Hematopoietic multipotent progenitor cell treated with erythropoietin and hydrocortisone succinate and interleukin-3 and kit ligand, for 6 days (in vitro differentiated cells): ENCODE measurements at places on chromosomes 12 and 14.

- DNase-seq: no peak
Observed at GRCh38 chr14:34970665-34971064, 12.1 kb upstream of the SRP54 start.

GRCh38 chr12:132848521-132848920, 19.9 kb upstream of the GOLGA3 start:
- no peak for DNase-seq

DNA sequence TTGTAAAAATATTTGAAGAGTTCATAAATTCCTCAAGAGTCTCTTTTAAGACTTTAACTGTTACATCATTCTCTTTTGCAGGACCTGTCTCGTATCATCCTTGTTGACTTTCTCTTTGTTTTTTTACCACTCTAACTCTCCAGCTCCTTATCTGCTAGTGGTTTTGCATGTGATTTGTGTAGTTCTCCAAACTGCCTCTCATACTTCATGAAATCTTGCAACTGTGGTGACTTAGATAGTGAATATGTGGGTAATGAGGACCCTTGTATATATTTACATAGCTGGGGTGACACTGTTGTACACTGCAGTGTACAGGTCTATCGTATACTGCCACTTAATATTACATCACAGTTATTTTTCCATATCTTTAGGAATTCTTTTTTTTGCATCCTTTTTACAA, 40.2 kb upstream of the EMP1 start:
- peak; percentile 61 for DNase-seq

- no peak for DNase-seq
Observed at GRCh38 chr14:41521891-41522290, 84.8 kb upstream of the LRFN5 start.

GRCh38 chr12:5244513-5244972, 187.4 kb upstream of the NTF3 start:
- peak; percentile 62 for DNase-seq

- DNase-seq: no peak
Observed at GRCh38 chr12:5371631-5372030, 60.3 kb upstream of the NTF3 start.

DNA sequence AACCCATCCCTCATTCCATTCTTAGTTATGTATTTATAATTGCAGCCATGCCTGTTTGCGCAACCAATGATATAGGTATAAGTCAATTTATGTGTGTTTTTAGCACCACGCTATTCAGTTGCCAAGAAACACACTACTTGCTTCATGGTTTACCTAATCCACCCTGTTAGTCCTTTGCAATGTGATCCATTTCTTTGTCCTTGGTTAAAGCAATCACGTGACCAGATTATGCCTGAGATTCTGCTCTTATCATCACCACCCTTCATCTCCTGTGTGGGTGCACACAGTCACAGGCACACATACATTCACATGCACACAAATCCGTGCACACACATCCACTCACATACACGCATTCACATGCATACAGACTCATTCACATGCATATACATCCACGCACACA, 52.3 kb upstream of the KCNA5 start:
- DNase-seq: no peak

DNA sequence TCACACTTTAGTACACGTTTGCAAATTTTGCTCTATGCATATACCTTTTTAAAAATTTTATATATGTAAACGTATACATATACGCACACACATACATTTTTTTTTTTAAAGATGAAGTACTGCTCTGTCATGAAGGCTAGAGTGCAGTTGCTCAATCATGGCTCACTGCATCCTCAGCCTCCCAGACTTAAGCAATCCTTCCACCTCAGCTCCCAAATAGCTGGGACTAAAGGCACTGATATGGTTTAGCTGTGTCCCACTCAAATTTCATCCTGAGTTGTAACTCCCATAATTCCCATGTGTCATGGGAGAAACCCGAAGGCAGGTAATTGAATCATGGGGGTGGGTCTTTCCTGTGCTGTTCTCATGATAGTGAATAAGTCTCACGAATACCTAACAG, 220.8 kb upstream of the CAND1 start:
- no peak for DNase-seq

DNA sequence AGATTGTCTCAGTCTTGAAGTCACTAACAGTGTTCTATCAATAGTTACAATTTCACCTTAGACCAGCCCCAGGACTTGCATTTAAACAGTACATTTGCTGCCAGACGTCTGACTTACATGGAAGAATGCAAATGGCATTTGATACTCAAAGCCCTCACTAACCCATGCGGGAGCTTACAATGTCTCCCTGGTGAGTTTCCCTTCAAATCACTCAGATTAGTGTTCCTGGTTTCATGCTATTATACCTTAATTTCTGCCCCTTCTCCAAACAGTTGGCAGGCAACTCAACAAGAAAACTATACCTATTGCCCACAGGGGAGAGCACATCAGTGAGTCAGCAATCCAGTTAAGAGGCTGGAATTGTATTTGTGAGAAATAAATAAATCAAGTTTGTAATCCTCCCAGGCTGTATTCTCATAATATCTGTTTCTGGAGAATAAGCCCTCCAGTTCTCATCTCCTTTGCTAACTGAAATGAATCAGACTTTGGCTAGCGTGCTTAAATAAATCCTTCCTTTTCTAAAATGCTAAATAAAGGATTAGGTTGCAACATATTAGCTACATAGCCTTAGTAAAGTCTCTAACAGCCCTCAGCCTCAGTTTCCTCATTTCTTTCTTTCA, 23.7 kb downstream of the GSTZ1 start:
- no peak for DNase-seq

DNA sequence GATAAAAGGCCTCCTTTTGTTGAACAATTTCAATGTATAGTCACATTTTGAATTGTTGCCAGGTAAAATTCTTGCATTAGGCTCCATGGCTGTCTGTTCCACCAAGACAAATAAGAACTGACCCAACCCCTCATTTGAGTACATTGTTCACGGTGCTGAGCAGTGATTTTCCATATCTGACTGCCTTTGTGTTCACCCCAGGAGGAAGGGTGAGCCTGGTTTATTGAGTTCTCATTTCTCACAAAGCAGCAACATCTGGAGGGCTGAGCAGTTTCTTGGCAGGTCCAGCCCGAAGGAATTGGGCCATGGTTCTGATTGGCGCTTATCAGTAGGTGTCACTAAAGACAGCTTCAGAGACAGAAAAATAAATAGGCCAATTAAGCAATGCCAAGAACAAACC, 149.1 kb downstream of the BMP4 start:
- no peak for DNase-seq

- no peak for DNase-seq
Observed at GRCh38 chr12:68264857-68265256, 11.5 kb upstream of the IL22 start.

DNA sequence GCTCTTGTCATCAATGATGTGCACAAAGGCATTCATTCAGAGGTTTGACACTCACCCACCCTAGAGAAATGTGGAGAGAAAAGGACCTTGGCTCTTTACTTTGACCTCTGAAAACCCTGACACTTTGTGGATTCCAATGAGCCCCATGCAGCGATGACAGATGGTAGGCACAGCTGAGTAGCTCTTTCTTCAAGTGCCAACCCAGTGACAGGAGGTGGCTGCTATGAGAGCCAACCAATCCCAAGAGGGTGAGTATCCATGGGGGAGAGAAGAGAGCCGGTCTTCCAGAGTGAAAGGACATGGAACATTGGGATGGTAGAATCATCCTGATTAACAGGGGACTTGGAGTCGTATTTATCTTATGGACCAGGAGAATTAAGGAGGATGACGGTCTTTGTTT, 17.8 kb downstream of the SLC8A3 start:
- no peak for DNase-seq

- no peak for DNase-seq
Observed at GRCh38 chr12:131038961-131039950, 85.5 kb downstream of the ADGRD1 start.

GRCh38 chr12:4412465-4412864, 33.0 kb upstream of the FGF23 start:
- DNase-seq: no peak

- DNase-seq: no peak
Observed at GRCh38 chr12:22900401-22900800, 275.4 kb downstream of the ETNK1 start.

- no peak for DNase-seq
Observed at GRCh38 chr12:109173443-109174240, 57.3 kb downstream of the ACACB start.

- no peak for DNase-seq
Observed at GRCh38 chr12:65518771-65519170, 240.3 kb downstream of the MSRB3 start.

GRCh38 chr12:106098691-106099200, 40.0 kb downstream of the NUAK1 start:
- DNase-seq: no peak

DNA sequence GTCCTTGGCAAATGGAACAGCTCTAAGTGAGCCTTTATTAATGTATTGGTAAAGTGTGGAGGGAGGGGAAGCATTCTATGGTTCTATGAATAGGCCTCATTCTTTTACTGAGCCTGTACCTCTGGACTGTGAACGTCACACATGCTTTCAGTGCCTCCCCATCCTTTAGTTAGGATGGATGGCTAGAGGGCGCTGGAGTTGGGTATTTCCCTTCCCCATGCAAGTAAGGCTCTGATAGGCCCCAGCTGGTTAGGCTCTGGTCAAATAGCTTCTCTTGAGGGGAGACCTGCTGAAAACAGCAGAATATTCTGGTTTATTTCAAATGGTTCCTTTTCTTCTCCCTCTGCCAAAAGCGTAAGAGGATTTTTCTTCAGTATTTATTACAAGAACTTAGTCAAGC, 860.9 kb upstream of the MDGA2 start:
- DNase-seq: no peak

DNA sequence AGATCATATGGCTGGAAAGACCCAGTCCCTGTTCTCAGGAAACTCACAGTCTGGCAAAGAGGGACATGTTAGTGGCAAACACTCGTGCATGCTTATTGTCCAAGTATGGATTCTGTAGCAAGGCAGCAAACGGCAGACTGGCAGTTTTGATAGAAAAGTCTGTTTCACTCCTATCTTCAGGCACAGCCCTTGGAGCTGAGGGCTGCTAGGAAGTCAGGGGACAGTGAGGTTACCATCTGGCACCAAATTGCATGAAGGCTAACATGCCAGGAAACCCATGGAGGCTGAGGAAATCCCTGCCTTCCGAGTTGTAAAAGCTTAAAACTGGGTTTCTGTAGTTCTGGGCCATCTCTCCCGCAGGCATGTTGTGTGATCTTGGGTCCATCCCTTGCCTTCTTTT, 32.9 kb downstream of the CALM1 start:
- DNase-seq: no peak

GRCh38 chr12:63869656-63870055, 25.2 kb downstream of the SRGAP1 start:
- no peak for DNase-seq

- peak; percentile 33 for DNase-seq
Observed at GRCh38 chr12:45833401-45833800, 103.9 kb downstream of the ARID2 start.

- no peak for DNase-seq
Observed at GRCh38 chr14:51041883-51042282, 53.0 kb downstream of the TRIM9 start.

DNA sequence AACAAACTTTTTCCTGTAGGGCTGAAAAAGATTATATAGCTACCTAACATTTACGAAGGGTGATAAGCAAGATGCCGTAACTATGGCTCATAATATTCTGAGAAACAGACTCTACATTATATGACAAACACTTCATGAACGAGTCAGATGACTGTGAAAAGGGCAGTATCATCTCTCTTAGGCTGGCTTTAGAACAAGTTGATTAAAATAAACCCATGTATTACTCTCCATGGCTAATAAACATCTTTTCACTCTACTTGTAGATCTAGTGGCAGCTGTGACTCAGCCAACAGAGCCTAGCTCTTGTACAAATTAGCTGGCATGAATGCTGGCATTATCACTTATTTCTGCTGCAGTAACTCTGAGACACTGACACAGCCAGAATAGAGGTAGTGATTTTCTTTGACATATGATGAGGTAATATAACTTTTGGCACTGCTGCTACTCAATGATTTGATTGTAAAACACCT, 47.1 kb downstream of the SLC2A13 start:
- DNase-seq: no peak

- no peak for DNase-seq
Observed at GRCh38 chr12:93918262-93918661, 230.1 kb upstream of the PLXNC1 start.

- no peak for DNase-seq
Observed at GRCh38 chr14:34181338-34181737, 230.5 kb upstream of the EGLN3 start.

GRCh38 chr12:6584293-6584692, 16.2 kb upstream of the NOP2 start:
- DNase-seq: no peak

GRCh38 chr12:5648692-5649359, 216.9 kb downstream of the NTF3 start:
- DNase-seq: peak; percentile 50

GRCh38 chr12:39402922-39403321, 40.0 kb downstream of the KIF21A start:
- no peak for DNase-seq

GRCh38 chr14:57692671-57693070, 173.2 kb downstream of the SLC35F4 start:
- peak; percentile 39 for DNase-seq

DNA sequence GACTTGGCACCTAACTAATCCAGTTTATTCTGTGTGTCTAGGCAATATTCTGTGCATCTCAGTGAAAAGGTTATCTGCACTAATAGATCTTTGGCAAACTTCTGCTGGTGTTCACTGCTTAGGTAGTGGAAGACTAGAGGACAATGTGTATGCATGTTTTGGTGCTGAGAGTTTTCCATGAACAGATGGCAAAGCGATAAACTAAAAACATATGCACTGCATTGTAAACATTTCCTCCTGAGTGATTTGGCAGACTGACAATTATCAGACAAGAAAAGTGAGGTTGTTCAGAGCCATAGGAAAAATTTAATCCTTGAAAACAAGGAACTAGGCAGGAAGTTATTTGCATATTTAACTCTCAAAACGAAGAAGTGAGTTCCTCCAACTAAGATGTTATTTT, 400.4 kb downstream of the ATP23 start:
- no peak for DNase-seq

GRCh38 chr14:99382781-99383471, 97.7 kb downstream of the SETD3 start:
- DNase-seq: no peak

- no peak for DNase-seq
Observed at GRCh38 chr12:70557583-70558191, 79.5 kb downstream of the PTPRB start.

DNA sequence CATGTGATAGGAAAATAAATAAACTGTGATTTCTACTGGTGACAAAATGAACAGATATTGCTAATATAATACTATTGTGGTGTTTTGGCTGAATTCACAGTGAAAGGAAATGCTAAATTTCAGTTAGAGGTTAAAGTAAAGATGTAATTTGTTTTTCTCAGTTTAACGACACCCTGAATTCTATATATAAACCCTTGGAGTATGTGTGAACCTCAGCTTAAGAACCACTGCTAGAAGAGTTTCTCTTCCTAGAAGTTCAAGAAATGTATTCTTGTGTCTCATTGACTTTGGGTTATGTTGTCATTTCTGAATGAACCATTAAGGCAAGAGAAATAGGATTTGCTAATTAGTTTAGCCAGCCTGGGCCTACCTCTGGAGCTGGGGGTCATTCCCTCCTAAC, 8.2 kb downstream of the FBXO34 start:
- DNase-seq: no peak

GRCh38 chr14:53790731-53791500, 165.7 kb downstream of the BMP4 start:
- DNase-seq: no peak

- DNase-seq: peak; percentile 99
Observed at GRCh38 chr12:591167-592023, 71.8 kb downstream of the NINJ2 start.

GRCh38 chr14:96592591-96593386, 90.6 kb downstream of the PAPOLA start:
- peak; percentile 73 for DNase-seq

GRCh38 chr12:44835641-44836379, 40.3 kb downstream of the NELL2 start:
- no peak for DNase-seq
